DMS53 (cell line): ENCODE measurements at places on chromosomes 6 and 20.

DNA sequence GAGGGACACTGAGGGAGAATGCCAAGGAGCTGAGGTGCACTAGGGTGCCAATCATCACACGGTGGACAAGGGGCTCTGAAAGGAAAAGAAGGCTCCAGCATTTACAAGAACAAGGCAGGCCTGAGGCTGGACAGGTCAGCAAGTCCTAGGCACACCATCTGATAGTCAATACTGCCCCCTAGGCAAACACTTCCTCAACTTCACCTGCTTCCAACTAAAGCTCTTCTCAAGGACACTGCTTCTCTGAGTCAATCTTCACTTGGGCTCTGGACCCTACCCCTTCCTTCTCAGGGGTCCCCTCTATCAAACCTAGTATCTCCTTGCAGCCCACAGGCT is 37.7 kb upstream of the SLC4A11 start:
- peak; percentile 76 for DNase-seq

- DNase-seq = no peak
These were observed 165.5 kb upstream of the OPRM1 start for GRCh38 chr6:153873541-153873940.

GRCh38 chr6:28567506-28567905 is 41.8 kb downstream of the GPX5 start:
- no peak for DNase-seq

- no peak for DNase-seq
These were observed 379.6 kb upstream of the PLCB4 start for GRCh38 chr20:8689337-8689736.

DNA sequence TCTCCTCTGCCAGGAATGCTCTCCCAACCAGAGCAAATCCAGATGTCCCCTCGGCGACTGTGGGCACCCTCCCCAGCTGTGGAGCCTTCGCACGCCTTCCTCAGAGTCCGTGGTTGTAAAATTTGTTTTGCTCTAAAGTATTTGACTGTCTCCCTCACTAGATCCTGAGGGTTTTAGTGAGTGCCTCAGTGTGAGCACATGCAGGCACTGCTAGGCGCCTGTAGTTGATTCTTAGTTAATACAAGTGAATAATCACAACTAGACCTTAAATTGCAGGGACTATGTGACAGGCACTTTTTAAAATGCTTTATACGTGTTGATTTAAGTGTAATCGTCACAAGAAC is 680 bp upstream of the MTCH1 start:
- peak; percentile 50 for DNase-seq
